Activated CD4-positive, CD25-positive, alpha-beta regulatory T cell treated with anti-CD3 and anti-CD28 coated beads, Interleukin-2, amount 50 U/mL, for 16 hours (primary cell): ENCODE measurements at places on chromosomes 11 and 22.

- no peak for DNase-seq
Observed at GRCh38 chr11:133605482-133605881, 73.2 kb upstream of the OPCML start.

DNA sequence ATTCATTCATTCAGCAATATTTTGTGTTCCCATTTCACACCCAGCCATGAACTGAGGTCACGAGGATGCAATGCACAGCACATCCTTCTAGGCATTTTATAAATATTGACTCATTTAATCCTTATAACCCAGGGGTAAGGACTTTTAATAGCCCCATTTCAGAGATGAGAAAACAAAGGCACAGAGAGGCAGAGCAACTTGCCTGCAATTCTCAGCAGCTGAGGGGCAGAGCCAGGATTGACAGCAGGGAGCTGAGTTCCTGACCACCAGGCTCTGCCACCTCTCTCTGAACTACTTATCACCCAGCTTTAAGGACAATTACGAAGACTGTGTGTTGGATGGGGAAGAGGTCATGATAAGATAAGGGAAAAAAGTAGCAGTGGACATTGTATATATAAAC, 12.8 kb upstream of the FGF3 start:
- no peak for DNase-seq

DNA sequence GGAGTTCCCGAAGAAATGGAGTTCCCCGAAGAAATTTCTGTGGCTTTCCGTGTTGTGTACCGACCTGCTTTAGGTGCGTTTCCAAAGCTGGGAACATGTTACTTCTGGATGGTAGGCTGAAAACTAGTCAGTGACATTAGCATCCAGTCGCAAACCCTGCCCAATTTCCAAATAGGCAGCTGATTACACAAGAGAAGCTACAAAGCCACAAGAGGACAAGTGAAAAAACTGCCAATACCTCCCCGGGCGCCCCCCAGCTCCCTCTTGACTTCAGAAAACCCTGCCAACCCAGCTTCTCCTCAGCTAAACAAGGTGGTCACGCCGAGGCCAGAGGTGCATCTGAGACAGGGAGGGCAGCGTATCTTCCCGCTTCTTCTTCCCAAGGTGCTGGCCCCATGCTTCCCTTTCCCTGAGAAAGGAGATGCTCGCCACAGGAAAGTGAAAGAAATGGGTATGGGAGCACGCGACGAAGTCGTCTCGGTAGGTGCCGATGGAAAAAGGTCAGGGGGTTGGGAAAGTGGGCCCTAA, 551 bp downstream of the AGBL2 start:
- no peak for DNase-seq

- no peak for DNase-seq
Observed at GRCh38 chr22:30823015-30823370, 128.3 kb downstream of the OSBP2 start.

- DNase-seq: no peak
Observed at GRCh38 chr22:49774499-49775151, 53.0 kb downstream of the BRD1 start.

GRCh38 chr11:71198141-71198822, 54.1 kb downstream of the SHANK2 start:
- no peak for DNase-seq

DNA sequence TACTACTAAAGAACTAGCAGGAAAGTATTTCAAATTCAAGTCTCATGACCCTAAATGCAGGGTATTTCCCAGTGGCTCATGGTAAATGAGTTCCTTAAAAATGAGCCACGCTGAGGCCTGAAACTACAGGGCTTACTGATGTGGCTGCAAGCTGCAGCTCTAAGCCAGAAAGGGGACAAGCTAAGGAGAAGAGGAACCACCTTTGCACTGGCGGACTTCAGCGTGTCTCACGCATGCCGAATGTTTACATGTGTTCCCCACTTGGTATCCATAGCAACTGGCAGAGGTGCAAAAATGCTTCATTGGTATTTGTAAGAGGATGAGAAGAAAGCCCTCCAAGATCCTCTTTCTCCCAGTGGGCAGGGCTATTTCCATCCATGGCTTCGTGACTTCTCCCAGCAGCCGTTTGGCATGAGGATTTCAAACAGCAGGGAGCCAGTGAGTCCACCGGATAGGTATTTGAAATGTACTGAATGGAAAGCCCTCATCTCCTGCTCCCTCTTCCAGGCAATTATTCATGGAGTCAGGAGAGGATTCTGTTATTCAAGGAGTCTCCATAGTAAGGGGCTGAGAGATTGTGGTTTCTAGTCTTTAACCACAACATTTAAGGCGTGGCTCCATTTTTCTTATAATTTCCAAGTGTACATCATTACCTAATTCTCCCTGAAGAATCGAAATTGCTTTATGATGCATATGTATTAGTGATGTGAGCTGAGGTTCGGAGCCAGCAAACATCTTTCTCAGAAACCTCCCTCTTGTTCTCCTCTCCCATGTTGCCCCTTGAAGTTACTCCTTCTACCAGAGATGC, 55.3 kb upstream of the CD44 start:
- DNase-seq: peak; percentile 44

DNA sequence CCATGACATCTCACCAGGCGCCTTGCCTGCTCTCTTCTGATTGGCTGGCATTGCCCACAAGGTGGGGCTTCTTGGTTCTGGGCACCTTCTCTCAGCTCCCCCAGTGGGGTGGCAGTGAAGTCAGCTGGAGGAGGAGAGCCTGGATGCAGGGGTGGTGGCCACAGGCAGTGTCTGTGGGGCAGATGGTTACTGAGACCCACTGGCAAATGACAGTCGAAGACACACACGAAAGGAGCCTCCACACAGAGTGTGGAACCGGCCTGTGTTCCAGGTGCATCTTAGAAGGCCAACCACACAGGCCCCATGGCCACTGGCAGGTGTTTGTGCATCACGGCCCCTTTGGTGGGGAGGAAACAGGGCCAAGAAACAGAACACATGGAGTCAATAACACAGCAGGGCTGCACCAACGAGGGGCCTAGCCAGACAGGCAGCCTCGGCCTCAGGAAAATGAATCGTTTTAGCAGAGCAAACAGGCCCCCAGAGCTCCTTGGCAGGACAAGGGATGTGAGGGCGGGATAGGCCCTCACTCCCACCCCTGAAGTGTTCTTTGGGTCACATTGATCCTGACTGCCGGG, 683.4 kb downstream of the TBC1D22A start:
- DNase-seq: no peak

GRCh38 chr22:48185071-48186055, 1422.9 kb downstream of the TBC1D22A start:
- DNase-seq: no peak
